Left ventricle myocardium superior (tissue), 1 donor: ENCODE measurements at places on chromosomes 4 and X.

DNA sequence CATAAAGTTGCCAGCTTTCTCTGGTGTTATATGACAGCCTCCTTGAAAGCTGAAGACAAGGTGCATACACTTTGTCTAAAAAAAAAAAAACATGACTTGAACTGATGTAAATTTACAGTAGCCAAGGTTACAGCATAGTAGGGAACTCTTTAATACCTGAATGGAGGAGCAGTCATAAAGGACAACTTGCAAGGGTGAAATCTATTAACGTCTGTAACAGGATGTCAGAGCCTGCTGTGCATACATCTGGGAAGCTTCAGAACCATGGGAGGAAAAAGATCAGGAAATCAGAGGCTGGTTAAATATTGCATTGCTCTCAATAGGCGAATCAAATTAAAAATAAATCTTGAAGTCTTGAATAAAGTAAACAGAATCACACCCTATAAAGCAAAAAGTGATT lies 484.0 kb upstream of the CTSO start:
- no peak for DNase-seq

DNA sequence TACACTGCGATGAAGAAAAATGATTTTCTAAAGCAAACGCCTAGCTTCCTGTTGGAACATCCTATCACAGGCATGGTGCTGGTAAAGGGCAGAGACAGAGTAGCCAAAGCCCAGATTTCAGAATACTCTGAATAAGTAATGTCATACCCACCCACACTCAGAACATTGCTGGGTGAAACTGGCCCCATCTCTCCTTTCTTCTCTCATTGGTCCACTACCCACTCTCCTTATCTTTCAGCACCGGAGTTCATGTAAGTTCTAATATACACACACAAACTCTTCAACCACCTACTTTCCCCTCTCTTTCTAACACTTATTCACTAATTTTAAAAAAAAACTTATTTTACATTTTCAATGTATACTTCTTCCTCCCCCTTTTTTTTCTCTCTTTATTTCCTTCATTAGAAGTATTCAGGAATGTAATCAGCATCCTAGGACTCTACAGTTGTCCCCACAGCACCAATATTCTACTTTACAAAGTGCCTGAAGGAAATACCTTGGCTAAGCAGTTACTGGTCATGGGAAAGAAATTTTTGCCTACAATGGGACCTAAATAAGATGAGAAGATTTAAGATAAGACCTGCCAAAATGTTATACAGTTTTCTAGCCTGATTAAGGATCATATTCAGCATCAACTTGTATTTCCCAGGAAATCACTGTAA lies 63.0 kb downstream of the SEC24D start:
- no peak for DNase-seq

DNA sequence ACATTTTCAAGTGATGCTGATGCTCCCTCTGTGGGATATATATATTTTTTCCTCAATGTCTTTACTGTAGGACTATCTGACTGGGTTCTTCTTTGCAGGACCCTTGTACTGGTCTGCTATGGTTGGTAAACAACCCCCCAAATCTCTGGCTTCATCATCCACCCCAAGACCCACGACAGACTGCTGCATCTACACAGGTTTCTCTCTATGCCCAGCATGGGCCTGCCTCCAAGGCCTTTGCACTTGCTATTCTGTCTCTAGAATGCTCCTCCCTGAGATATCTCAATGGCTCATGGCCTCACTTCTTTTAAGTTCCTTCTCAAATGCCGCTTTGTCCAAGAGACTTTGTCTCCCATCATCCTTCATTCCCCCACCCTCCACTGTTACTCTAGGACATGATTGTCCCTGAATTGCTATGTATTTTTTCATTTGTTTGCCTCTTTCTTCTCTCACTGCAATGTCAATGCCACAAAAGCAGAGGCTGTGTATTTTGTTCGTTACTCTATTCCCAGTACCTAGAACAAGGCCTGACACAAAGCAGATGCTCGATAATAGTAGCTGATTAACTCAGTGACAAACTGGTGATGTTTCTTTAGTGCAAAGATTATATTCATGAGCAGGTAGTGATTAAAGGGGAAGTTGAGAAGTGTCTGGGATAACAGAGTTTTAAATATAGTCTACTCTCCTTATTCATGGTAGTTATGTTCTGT lies 6.6 kb downstream of the EVC start:
- no peak for DNase-seq

GRCh38 chr4:48746608-48747362 lies 33.3 kb downstream of the FRYL start:
- no peak for DNase-seq

DNA sequence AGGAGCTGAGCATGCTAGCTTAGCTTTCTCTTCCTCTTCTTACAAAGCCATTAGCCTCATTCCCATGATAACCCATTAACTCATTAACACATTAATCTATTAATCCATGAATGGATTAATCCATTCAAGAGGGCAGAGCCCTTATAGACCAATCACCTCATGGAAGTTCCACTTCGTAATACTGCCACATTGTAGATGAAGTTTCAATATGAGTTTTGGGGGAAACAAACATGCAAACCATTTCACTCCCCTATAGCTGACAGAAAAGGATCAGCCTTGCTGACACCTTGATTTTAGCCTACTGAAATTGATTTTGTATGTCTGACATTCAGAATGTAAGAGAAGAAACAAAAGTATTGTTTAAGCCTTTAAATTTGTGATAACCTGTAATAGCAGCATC lies 251.8 kb upstream of the GALNTL6 start:
- no peak for DNase-seq

- no peak for DNase-seq
Observed at GRCh38 chr4:164512124-164512523, 241.8 kb upstream of the SMIM31 start.

DNA sequence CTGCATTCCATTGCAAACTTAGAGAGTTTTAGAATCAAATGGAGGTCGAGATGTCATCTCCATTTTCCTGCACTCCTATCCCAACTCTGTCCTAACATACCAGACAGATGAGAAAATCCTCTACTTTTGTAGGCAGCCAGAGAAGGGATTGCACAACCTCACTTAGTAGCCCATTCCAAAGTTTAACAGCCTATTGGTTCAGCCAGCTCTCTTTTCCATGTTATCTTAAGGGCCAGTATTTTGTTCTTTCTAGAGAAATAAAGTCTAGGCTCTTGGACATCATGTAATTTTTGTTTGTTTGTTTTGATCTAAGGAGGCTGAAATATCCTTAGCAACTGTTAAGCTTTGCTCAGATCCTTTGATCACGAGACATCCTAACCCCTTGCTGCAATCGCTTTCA lies 173.0 kb downstream of the COX18 start:
- DNase-seq = no peak

DNA sequence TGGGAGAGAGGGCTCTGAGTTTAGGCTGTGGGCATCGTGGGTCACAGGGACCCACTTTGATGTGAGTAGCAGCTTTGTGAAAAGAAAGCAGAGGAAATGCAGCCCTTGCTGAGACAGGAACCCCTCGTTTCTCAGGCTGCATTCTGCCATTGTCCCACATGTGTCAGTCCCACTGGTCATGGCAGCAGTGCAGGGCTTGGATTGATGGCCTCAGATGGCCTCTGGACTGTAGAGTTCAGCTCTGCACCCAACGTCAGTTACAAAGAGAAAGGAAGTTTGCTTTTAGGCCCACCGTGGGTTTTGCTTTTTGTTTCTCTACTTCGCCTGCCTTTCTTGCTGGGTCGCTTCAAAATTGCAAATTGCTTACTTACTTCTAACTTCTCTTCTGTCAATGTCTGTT lies 248.3 kb upstream of the KLF3 start:
- DNase-seq = no peak

DNA sequence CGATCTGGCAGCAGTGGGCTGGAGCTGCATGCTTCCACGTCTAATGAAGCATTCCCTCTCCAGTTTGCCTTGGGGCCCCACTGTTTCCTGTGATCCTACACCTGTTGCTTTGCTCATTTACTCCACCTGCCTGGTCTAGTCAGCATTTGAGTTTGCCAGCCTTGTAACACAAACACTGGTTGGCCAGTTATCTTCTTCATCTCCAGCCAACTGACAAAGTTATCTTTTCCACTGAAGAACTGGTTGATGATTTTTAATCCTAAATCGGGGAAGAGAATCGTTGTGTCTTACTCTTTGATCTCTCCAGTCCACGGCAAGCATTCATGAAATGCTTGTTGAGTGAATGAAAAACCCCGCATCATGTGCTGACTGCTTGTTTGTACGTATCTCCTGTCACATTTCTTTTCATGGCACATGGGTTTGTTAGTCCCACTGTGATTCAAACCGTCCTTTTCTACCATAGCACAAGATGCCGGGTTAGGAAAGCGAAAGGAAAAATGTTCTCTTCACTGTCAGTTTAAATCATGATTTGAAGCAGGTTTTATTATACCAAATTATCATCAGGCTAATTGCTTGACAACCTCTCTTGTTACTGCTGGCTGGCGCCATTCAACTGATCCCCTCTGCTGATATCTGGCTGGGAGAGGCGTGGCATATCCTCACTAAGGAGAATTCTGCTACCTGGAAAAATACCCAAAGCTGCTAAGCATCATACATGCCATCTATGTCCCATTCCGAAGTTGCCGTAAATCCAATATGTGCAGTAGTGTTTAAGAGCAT lies 144.8 kb downstream of the SHROOM3 start:
- no peak for DNase-seq

GRCh38 chr4:165516281-165516833 lies 137.5 kb downstream of the CPE start:
- DNase-seq = no peak

DNA sequence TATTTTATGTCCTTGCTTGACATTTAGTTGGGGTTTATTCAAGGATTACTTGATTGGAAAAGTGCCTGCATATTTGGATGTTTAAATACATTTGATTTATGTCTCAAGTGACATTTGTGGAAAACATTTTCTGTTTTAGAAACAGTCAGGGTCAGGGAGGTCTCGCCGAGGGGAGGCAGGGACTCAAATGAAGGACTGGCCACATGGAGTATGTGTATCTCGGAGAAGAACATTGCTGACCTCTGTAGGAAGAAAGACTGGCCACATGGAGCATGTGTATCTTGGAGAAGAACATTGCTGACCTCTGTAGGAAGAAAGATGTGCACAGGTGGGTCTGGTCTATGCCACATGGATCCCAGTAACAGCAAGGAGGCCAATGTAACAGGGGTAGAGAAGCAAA lies 233.6 kb downstream of the TRIML1 start:
- DNase-seq = no peak

DNA sequence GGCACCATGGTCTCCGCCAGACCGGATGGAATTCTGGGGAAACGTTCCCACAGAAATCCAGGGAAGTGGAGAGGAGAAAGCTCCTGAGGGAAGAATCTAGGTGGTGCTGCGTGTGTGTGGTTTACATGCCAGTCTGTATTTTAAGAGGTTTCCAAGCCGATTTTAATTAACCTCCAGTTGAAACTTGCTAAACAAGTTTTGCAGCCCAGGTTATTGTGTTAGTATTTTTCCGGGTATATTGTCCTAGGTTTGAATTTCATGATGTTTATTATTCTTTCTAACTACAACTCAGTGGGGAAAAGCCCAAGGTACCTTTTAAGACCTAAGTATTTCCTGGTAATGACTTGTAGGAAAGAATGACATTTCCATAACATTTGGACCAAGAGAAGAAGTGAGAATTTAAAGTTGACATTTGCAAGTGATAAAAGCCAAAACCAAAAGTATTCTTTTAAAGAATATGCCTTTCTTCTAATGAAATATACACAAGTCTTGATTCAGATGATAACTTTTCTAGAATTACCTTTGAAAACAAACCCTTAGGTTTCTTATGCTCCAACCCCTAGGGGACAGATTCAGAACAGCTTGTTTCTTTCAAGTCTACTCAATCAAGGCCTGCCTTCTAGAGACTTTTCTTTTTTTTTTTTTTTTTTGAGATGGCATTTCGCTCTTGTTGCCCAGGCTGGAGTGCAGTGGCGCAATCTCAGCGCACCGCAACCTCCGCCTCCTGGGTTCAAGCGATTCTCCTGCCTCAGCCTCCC lies 14.6 kb downstream of the SAT1 start:
- DNase-seq = no peak

DNA sequence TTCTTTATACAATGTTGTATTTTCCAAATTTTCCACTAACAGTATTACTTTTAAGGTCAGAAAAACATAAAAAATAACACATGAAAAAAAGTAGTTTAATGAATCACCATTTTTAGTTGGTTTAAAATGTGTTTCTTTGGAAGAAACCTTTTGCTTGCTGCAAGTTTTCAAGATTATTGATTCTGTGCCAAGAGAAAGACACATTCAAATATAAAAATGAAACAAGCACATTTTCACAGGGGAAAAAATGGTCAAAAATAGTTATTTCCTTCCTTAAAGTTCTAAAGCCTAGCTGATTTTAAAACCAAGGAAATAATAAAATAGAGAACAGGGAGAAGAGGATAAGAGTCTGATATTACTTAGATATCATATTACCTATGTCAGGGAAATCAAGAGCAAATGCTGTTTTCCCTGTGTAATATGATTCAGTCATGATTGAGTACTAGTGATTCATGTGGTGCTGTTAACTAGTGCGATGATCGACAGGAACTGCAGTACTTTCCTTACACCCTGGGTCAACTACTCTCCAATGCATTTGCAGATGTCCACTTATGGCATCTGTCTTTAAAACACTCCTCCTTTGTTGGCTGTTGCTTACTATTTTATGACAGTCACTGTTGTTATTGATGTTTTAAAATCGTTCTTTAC lies 103.8 kb downstream of the CAMK2D start:
- no peak for DNase-seq

- DNase-seq = no peak
Observed at GRCh38 chrX:72203421-72203820, 21.9 kb downstream of the PIN4 start.

GRCh38 chr4:100290585-100290984 lies 100.3 kb upstream of the DDIT4L start:
- no peak for DNase-seq

GRCh38 chrX:47234583-47234982 lies 1.8 kb downstream of the USP11 start:
- no peak for DNase-seq

GRCh38 chr4:21002976-21003375 lies 302.7 kb downstream of the PACRGL start:
- DNase-seq = no peak

DNA sequence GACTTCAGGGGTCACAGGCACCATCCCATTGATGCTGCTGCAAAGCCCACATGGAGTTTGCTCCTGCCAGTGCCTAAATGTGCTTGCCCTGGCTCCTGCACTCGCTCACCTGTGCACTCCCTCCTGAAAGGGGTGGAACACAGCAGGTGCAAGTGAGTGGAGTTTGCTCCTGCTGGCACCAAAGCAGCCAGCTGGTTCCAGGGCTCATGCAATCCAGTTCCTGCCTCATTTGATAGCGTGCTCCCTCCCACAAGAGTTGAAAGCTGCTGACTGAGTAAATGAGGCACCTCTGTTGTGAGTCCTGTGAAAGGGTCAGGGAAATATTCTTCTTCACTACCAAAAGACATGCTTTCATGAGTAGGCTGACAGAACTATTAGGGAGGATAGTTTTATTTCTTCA lies 30.5 kb downstream of the CXCL8 start:
- no peak for DNase-seq
